ENCODE measurements at places on chromosomes 2 and 18. TPM values are rescaled to one million over a fixed set of nuclear protein-coding genes. Genes with fewer than 3 reads are reported as not detected.

PROKR1 gene
- not detected for total RNA-seq

GRCh38 chr2:1173528-1173927 lies 222.9 kb downstream of the SNTG2 start:
- no peak overlapping the region for H3K4me3 ChIP-seq
- H3K27me3 ChIP-seq = no peaks in the 10 kb centered on the region
- H3K4me1 ChIP-seq = no peaks in the 10 kb centered on the region
- no peak overlapping the region for H3K27ac ChIP-seq
- no peak for DNase-seq

LRRC30 gene
- total RNA-seq = not detected

DNA sequence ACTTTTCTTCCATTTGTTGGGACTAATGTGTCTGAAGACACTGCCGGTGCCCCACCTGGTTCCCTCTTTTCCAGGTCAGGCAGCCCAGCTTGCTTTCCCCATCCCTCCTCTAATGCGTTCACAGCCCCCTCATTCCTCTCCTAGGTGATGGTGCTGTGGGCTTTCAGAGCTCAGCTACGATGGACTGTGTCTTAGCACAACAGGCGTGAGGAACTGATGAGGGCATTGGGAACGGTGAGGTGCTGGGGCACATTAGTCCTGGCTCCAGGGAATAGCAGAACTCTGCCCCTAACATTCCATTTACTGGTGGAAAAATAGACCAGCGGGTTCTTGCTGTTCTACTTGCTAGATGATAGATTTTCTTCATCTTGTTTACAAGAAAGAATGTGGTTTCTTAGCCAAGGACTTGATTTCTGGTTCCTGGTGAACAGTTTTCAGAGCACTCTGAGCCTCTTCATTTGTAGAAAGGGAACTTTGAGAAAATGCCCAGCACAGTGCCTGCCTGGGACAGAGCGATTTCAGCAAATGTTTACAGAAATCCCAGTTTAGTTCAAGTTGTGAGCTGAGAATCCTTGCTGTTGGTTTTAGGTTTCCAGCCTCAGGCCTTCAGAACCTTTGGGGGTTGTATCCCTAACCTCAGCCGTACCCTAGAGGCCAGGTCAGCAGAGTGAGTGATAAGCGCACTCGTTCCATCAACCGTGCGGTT lies 42.5 kb downstream of the LDLRAD4 start:
- peak overlapping the region; percentile 72 for H3K27ac ChIP-seq
- no peak for DNase-seq
- no peaks in the 10 kb centered on the region for H3K36me3 ChIP-seq
- peaks cover 31% of the 10 kb centered on the region for H3K4me1 ChIP-seq
- peaks cover 12% of the 10 kb centered on the region for H3K27me3 ChIP-seq

FSIP2 gene
- not detected for total RNA-seq

GRCh38 chr18:56188529-56189275 lies 449.7 kb downstream of the TXNL1 start:
- no peak overlapping the region for H3K27ac ChIP-seq
- H3K27me3 ChIP-seq = no peaks in the 10 kb centered on the region
- H3K4me3 ChIP-seq = no peak overlapping the region
- H3K36me3 ChIP-seq = no peaks in the 10 kb centered on the region

CXCR1 gene
- total RNA-seq = not detected

- peaks cover 6% of the 10 kb centered on the region for H3K27me3 ChIP-seq
- no peaks in the 10 kb centered on the region for H3K36me3 ChIP-seq
- DNase-seq = no peak
- H3K27ac ChIP-seq = no peak overlapping the region
- no peaks in the 10 kb centered on the region for H3K4me1 ChIP-seq
These were observed 166.5 kb downstream of the MAIP1 start for GRCh38 chr2:200121931-200122330.

DNA sequence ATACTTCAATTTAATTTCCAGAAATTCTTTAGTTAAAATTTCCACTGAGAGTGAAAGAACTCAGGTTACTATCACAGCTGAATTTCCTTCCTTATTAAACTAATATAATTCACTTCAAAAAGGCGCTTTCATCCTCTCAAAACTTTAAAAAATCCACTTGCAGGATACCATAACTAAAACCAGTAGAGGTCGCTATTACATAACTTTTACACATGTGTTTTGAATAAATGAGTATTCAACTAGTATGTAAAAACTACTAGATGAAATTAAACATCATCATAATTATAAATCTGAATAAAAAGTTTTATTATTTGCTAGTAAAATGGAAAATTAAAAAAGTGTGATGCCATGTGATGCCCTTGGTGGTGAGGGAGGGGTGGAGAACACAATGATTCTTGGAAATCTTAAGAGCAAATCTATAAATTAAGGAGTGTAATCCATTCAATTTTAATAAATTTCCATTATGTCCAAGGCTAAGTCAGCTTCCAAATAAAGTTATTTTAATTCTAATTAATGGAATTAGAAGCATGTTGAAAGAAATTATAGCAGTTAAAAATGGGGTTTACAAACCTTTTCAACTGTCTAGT lies 61.4 kb downstream of the SOS1 start:
- no peaks in the 10 kb centered on the region for H3K27me3 ChIP-seq
- peaks cover 26% of the 10 kb centered on the region for H3K36me3 ChIP-seq
- H3K4me1 ChIP-seq = peaks cover 24% of the 10 kb centered on the region
- no peak overlapping the region for H3K4me3 ChIP-seq
- H3K27ac ChIP-seq = no peak overlapping the region

DNA sequence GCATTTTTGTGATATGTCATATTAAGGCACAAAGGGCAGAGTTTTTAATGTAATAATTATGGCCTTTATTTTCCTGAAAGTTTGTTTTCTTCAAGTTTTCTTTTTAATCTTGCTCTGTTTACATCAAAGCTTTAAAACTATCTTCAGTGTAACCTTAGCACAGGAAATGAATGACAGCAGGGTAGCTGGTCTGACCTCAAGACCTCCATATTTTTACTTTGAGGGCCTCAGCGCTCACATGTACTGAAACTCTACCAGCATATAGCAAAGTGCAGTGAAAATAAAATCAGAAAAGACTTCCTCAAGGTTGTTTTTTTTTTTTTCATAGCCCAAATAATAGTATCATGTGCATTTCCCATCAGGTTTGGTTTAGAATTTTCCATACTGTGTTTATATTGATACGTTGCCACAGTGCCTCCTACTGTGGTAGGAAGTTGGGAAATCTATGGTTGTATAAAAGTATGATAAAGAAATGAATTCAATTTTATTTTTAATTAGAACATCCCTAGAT lies 163.4 kb downstream of the UBE2E3 start:
- peak overlapping the region; percentile 31 for H3K4me3 ChIP-seq
- peaks cover 65% of the 10 kb centered on the region for H3K4me1 ChIP-seq
- no peaks in the 10 kb centered on the region for H3K27me3 ChIP-seq
- peaks cover 9% of the 10 kb centered on the region for H3K36me3 ChIP-seq

DNA sequence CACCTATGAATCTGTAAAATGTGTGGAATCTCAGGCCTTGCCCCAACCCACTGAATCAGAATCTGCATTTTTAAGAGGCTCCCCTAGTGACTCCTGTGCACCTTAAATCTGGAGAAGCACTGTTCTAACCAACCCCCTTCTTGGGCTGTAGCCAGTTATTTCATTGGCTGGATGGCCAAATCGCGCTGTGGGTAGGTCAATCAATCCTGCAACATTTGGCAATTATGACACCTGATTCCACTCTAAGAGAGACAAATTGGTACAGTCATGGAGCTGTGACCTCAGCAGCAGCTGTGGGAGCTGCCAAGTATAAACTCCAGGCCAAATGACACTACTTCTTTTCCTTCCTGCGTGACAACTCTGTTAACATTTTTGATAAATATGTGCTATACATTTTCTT lies 208.7 kb downstream of the CLIP4 start:
- no peak for DNase-seq
- H3K4me1 ChIP-seq = peaks cover 50% of the 10 kb centered on the region
- peaks cover 15% of the 10 kb centered on the region for H3K27me3 ChIP-seq

SERPINB3 gene
- not detected for total RNA-seq

DNA sequence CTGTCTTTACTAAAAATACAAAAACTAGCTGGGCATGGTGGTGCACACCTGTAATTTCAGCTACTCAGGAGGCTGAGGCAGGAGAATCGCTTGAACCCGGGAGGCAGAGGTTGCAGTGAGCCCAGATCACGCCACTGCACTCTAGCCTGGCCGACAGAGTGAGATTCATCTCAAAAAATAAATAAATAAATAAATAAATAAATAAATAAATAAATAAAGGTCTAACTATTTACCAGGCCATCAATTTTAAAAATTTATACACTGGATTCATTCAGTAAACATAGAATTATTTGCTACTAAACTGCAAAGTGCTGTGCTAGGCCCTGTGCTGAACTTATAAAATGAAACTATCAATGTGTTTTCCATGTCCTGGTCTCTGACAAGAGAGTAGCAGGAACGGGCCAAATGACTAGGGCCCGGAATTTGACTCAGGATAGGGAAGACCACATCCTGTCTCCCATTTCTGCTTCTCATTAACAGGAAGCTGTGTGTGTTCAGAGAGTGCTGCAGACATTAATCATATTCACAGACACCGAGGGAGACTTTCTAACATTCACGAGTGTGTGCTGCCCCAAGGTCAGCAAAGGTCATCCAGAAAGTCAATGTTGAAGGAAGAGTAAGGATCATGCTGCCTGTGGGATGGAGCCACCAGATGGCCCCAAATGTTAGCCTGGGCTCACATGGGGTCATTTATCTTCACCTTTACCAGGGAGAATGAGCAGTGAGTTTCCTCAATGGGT lies 95.8 kb downstream of the SPP2 start:
- H3K4me3 ChIP-seq = peak overlapping the region; percentile 43
- H3K4me1 ChIP-seq = peaks cover 35% of the 10 kb centered on the region
- H3K27ac ChIP-seq = peak overlapping the region; percentile 10
- peaks cover 5% of the 10 kb centered on the region for H3K27me3 ChIP-seq

DNA sequence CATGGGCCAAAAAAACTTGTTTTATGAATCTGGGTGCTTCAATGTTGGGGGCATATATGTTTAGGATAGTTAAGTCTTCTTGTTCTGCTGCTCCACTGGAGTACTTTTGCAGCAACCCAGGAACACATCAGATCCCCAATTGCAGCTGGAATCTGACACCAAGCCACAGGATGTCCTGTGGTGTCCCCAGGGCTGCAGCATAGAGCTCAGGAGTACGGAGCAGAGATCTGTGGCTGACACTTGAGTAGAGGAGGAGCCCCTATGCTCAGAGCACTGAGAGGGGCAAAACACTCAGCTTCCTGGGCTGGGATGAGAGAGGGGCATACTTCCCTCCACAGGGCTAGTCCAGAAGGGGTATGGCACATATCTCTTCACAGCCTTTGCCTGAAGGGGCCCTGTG lies 138.9 kb upstream of the ERBB4 start:
- H3K4me1 ChIP-seq = no peaks in the 10 kb centered on the region
- H3K27ac ChIP-seq = no peak overlapping the region
- DNase-seq = no peak
- no peaks in the 10 kb centered on the region for H3K36me3 ChIP-seq
- H3K4me3 ChIP-seq = no peak overlapping the region

- H3K27me3 ChIP-seq = no peaks in the 10 kb centered on the region
- H3K4me3 ChIP-seq = no peak overlapping the region
- H3K4me1 ChIP-seq = no peaks in the 10 kb centered on the region
These were observed 230.8 kb downstream of the ATAD2B start for GRCh38 chr2:23695890-23696751.

TNP1 gene
- not detected for total RNA-seq

CD8A gene
- total RNA-seq = 2.2 TPM

CPLX4 gene
- not detected for total RNA-seq
